ENCODE measurements at places on chromosomes 3 and 15. TPM values are rescaled to one million over a fixed set of nuclear protein-coding genes. Genes with fewer than 3 reads are reported as not detected.

DNA sequence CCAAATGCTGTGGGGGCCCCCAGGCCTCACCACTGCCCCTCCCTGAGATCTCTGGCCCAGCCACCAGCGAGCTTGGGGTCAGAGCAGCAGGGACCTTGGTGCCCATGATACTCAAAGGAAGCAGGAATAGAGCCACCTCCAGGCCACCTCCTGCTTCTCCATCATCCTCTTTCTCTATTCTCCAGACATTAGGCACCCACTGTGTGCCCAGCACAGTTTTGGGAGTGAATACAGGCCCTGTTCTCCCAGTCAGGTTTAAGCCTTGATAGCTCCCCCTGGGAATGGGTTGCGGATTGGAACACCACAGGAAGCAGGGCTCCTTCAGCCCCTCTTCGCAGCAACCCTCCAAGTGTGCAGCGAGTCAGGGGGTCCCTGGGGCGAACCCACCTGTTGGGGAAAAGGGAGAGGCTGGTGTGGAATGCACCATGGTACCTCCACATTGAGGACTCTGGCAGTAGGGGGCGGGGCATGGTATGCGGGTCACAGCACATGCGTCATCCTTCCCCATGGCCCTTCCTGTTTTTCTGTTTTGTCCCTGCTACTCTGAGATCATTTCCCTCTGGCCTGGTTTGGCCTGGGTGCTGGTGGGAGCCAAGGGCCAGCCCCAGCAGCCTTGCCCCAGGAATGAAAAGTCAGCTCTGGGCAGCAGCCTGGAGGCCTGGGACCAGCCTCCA lies 14.2 kb upstream of the SEMA3B start:
- DNase-seq, result no peak

DNA sequence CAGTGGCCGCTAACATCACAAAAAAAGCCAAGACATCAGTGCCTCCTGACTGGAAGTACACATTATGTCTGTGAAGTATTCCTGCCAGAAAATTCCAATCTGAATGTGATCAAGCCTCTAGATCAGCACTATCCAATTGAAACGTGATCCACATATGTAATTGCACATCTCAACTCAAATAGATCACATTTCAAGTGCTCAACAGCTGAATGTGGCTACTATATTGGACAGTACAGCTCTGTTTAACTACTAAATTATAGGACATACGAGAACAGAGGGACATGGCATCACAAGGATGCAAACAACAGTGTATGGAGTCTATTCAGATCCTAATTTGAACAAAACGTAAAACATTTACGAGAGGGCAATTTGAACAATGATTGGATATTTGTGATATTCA lies 542 bp upstream of the UBAP1L start:
- DNase-seq, result no peak

DNA sequence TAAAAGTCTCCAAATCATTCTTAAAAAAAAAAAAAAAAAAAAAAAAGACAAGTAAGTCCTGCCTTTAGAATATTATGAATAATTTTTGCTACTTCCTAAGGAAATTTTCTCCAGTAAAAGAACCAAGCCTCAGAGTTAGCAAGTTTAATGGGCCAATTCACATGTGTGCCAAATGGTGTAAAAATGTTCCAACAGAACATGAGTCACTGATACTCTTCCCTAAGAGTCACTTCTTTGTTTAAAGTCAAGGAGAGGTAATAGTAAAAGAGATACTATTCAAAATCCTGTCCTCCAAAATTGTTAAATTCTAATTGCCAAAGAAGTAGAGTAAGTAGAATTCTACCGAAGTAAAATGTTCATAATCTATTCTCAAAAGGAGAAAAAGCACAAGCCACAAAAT lies 17.7 kb upstream of the CPA3 start:
- DNase-seq, result no peak

GRCh38 chr3:89375451-89375850 lies 268.0 kb downstream of the EPHA3 start:
- no peak for DNase-seq

GRCh38 chr3:11727207-11727606 lies 83.5 kb upstream of the VGLL4 start:
- no peak for DNase-seq

GRCh38 chr15:81569286-81570080 lies 195.5 kb upstream of the TMC3 start:
- no peak for DNase-seq

GRCh38 chr15:66454143-66454542 lies 43.4 kb downstream of the SNAPC5 start:
- DNase-seq, result no peak

DNA sequence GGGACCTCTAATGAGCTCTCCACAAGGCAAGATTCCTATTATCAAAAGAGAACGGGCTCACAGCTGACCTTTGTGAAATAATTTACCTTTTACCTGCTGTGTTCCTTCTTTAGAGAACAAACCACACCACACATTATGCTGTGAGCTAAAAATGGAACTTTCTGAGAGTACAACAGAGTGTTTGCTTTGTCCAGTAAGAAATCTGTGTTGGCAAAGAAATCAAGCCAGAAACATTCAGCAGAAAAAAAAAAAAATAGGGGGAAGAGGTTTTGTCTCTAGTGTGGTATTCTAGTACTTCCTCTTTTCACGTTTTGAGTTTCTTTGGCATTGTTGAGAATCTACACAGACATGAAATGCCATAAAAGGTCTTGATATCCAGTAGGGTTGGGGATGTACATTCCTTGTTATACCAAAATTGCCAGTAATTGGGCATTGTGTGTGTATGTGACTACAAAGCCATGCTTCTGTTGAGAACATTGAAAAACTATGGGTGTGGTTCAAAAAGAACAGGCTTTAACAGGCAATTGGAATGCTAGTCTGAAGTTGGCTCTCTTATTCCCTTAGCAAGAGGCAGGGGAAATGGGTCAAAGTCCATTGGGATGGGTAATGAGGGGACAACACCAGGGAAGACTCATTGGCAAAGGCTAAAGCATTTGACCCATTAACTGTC lies 273.5 kb downstream of the NEK10 start:
- DNase-seq, result no peak

The ARPP21 gene
- total RNA-seq, result not detected

The CDHR4 gene
- total RNA-seq, result 0.37 TPM

The LRRK1 gene
- 1.5 TPM for total RNA-seq

The MUSTN1 gene
- total RNA-seq, result 12.3 TPM
